Stimulated activated naive CD8-positive, alpha-beta T cell treated with anti-CD3 and anti-CD28 coated beads, Interleukin-15, amount 100 ng/mL, for 72 hours (primary cell): ENCODE measurements at places on chromosomes 3 and 15.

DNA sequence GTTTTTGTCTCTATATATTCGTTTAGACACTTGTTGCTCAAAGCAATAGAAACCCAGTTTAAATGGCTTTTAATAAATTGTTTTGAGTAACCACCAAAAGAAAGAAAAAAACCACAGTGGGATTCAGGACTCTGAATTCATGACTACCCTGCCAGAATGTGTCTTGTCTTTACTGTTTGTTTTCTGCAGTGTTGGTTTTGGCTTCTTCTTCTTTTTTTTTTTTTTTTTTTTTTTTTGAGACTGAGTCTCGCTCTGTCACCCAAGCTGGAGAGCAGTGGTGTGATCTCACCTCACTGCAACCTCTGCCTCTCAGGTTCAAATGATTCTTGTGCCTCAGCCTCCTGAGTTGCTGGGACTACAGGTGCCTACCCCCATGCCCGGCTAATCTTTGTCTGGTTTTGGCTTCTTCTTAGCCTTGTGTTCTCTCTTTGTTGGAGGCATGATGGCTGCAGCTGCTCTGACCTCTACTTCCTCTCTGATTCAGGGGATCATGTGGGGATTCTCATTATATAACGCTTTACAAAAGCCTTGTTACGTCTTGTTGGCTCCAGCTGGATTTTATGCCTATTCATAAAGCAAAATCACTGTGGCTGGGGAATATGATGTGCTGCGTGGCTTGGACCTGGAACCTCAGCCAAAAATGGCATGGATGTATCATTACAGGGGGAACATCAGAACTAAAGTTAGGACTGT lies 54.0 kb downstream of the PLS1 start:
- no peak for DNase-seq

- DNase-seq: no peak
These were observed 509.1 kb downstream of the RSL24D1 start for GRCh38 chr15:54687628-54688027.

GRCh38 chr3:114356066-114356465 lies 62.2 kb downstream of the TIGIT start:
- DNase-seq: no peak

DNA sequence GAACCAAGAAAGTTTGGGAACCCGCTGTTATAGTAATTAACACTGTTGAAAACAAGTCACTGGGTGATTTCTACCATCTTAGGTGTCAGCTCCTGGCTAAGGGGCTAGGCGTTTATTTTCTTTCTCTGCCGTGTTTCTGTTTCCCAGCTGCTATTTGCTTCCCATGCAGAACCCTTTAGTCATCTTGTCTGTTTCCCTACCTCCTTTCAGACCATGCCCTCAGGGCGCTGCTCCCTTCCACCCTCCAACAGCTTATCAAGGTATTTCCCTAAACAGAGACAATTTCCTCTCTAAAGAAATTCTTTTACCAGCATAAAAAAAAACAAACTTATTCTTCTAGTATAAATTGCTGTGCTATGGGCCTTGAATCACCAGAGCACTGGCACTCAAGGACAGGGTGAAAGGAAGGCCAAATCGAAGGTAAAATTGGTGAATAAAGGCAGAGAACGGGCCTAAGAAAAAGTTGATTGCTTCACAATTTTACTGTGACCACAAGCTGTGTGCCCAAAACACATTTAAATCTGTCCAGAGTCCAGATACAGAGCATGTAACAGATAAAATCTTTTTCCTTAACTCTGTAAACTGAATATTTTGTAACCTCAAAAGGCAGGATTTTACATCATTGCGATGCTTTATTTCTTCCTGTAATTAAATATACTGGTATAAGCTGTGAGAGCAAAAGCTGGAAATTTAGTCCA lies 319.2 kb downstream of the ZNF621 start:
- no peak for DNase-seq

DNA sequence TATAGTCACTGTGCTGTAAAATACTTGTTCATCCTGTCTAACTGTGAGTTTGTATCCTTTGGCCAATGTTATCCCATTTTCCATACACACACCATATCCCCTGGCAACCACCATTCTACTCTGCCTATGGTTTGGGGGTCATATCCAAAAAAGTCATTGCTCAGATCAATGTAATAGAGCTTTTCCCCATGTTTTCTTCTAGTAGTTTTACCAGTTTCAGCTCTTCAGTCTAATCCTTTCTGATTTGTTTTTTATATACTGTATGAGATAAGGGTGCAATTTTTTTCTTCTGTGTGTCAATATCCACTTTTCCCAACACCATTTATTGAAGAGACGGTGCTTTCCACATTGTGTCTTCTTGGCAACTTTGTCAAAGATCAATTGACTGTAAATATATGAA lies 14.0 kb upstream of the DLG1 start:
- DNase-seq: no peak

DNA sequence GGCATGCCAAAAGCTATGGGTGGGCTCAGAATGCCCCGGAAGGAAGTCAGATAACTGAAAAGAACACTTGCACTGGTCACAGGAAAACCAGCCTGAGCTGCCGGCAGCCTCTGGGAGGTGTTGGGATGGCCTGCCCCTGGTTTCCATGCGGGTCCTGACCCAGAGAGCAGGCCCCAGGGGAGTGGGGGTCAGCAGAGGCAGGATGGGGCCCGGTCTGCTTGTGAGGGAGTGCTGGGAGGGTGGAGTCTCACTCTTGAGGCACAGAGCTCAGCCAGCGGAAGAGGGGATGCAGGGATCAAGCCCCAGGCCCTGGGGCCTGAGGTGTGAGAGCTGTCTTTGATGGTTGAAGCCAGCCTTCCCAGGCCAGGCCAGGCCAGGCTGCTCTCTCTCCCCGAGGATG lies 2.4 kb upstream of the RPUSD3 start:
- DNase-seq: no peak

GRCh38 chr15:57703387-57703786 lies 3.1 kb upstream of the POLR2M start:
- DNase-seq: no peak

DNA sequence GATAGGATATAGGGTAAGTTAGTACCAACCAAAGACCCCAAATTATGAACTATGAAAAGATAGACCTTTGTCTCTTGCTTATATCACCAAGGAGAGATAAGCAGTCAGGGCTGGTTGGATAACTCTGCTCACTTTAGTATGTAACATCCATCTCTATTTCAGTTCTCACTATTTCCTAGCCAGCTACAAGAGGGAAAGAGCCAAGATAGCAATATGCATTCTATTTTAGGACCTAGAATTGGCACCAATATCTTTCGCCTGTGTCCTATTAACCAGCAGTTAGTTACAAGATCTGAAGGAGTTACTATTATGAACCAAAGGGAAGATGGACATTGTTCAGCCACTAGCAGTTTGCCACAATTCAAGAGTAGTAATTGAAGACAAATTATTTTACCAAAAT lies 457.5 kb downstream of the NSUN3 start:
- DNase-seq: no peak

DNA sequence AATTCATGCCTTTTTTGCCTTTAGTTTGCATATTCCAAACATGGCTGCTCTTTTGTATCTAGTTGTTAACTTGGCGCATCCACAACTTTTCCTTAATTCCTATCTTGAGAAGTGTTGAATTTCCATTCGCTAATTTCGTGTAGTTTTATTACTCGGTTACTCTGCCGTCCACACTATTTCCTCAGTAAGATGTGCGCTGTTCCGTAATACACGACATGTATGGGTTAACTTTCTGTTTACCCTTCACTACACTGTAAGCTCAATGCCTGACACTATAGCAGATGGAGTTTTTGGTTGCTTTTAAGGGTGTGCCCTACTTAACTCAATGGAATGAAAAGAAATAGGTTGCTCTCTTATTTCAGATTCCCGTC lies 724 bp downstream of the RPSA start:
- no peak for DNase-seq

DNA sequence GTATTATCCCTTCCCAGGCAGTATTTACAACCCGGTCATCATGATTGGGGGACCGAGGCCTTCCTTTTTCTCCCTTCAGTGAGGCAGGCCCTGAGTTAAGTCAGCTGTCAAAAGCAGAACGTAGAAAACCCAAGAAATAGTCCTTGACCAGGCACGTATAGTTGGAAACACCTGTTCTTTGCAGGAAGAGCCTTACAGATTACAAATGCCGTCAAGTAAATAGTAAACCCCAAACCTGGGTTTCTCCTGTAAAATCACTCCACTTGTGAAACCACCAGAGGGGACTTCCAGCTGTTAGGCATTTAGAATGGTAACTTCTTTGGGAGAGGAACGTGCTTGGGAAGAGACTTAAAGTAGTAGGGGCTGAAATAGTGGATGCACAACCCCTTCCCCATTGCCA lies 1.0 kb upstream of the BTBD1 start:
- no peak for DNase-seq

DNA sequence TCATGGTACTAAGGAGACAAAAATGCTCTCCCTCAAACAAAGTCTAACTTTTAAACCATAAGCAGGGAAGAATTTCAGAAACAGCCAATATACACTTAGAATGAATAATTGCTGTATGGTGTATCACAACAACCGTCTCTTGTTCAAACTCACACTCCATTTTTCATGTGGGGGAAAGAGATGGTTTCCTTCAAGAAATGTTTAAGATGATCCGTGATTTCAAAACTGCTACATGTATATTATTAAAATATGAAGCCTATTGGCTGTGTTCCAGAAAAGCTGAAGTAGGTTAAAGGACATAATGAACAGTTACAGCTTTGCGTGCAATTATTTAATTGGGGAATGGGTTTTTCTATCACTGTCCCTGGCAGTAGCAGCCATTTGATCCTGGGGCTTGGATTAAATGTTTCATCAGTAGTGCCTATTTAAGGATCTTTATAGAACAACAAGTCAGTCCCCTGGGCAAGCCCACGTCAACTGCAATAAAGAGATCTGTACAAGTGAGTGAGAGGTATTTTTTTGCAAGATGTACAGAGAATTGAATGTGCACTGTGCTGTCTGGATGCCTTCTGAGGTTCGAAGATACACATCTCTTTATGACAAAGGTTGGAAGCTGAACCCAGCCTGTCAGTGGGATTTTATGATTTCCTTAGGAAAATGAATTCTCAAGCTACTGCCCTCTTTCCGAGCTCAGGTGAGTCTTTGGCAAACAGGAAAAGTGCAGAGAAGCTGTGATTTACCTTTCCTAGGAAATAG lies 337.2 kb upstream of the RARB start:
- DNase-seq: no peak

GRCh38 chr15:89495638-89496145 lies 691 bp downstream of the RHCG start:
- DNase-seq: no peak

DNA sequence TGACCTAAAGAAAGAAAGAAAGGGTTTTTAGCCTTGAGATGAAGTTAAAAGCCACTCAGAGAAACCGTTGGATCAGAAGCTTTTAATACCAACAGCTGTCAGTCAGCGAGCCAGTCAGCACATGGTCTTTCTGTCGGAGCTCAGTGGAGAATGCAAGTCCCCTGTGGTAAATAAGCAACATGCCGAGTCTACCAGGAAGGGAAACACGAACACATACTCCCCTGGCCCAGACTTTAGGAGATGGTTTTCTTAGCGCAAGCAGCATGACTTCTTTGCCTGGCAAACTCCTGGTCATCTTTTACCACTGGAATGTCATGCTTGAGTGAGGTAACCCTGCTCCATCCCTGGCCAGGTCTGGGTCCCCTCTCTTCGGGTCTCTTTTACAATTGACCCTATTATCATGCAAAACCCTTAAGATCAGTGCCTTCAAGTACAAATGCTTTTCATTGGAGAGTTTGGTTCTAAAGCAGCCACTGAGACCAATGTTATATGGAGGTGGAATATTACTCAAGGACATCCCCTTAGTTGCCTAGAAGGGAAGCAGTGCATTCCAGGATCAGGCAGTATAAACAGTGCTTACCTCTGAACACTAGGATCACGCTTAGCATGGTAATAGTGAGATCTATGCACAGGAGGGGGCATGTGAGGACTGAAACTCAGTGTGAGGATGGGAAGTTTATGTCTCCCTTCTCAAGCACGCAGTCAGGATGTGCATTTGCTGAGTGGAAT lies 28.2 kb downstream of the SLCO3A1 start:
- no peak for DNase-seq

DNA sequence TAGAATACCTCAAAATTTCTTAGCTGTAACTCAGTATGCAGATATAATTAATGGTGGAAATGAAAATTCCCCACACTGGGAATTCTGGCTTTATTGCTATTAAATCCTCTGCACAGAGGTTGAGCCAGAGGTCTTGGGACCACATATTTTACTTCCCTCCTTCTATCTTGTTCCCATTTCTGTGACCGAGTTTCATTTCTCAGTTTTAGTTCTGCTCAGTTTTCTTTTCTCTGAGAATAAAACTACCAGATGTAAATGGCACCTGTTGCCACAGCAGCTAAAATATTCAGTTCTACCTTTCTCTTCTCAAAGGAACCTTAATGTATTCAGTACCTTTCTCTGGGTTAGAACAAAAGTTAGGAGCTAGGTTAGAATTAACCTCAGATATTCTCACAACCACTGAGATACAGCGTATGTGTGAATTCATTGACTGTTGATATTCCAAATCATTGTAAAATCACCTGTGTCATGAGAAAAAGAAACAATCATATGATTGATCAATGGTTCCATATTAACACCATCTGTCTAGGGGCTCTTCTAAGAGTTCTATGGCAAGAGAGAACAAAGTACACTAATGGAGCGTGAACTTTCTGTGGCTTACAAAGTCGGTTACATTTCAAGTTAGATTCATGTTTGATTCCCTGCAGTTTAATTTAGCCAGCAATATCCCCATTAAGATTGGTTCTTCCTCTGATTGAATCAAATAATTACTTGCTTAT lies 374.1 kb downstream of the EFHB start:
- no peak for DNase-seq

DNA sequence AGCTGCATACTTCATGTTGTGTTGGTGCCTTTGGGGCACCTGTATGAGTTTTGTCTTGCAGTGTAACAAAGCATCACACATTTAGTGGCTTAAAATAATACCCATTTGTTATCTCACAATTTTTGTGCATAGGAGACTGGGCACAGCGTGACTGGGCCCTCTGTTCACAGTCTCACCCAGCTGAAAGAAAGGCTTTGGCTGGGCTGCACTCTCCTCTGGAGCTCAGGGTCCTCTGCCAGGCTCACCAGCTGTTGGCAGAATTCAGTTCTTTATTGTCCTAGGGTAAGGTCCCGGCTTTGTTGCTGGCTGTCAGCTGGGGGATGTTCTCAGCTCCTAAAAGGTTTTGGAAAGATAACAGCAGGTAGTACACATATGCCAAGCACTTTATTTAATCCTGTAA lies 263.3 kb downstream of the CLSTN2 start:
- DNase-seq: no peak

DNA sequence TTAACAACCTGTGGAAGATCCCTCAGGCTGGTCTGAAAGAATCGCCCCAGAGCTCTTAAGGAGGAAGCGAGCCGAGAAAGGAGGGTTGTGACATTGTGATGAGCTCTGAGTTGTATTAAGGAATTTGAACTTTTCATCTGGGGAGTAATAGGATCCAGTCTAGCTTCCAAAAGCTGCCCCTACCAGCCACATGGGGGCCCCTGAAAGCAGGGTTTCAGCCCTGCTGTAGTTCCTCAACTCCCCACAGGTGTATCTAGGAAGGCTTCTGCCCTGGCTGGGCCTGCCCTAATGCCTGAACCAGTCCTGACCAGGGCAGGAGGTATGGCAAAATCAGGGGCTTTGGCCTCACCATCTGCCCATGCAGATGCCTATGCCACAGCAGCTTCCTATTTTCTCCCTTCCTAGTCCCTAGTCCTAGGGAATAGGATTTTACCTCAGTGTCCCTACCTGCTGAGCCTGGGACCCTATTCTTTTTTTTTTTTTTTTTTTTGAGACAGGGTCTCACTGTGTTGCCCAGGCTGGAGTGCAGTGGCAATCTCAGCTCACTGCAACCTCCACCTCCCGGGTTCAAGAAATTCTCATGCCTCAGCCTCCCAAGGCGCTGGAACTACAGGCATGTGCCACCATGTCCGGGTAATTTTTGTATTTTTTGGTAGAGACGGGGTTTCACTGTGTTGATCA lies 5.0 kb upstream of the AP3S2 start:
- peak; percentile 38 for DNase-seq
